ENCODE measurements at places on chromosomes 1 and 21. TPM values are rescaled to one million over a fixed set of nuclear protein-coding genes. Genes with fewer than 3 reads are reported as not detected.

GRCh38 chr21:25961042-25961441 lies 209.5 kb downstream of the APP start:
- peak; percentile 85 for DNase-seq

- DNase-seq: no peak
Measured at GRCh38 chr1:245860657-245861544, 646.2 kb downstream of the SMYD3 start.

DNA sequence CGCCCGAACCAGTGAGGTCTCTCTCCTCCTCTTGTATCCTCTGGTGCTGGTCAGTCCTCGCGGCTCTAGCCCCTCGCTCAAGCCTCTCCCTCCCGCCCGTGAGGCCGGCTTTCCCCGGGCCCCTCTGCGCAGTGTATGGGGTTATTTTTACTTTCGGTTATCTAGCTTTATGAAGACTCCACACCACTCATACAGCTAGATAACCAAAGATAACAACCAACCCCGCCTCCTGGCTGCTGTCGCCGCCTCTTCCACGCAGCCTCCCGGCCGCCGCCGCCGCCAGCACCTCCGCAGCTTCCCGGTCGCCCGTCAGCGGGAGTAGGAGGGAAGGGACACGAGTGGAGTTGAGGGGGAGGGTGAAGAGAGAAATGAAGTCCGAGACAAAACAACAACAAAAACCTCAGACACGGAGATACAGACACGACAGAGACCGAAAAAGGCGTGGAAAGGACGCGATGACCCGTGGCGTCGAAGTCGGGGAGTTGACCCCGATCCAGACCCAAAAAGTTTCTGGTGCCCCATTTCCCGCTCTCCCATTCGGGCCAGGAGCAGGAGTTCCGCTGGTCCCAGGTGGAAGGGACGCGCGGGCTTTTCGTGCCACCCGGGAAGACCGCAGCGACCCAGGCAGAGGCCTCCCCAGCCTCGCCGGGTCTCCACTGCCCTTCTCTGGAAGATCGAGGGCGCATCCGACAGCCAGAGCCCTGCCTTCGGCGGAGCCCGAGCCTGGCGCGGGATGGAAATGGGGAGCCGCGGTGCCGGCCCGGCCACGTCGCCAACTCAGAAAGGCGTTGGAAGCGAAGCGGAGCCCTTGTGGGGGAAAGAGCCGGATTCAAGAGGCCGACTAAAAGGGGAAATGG lies 51.4 kb downstream of the RHBG start:
- DNase-seq: no peak

GRCh38 chr1:183638649-183639387 lies 3.2 kb upstream of the ARPC5 start:
- no peak for DNase-seq

DNA sequence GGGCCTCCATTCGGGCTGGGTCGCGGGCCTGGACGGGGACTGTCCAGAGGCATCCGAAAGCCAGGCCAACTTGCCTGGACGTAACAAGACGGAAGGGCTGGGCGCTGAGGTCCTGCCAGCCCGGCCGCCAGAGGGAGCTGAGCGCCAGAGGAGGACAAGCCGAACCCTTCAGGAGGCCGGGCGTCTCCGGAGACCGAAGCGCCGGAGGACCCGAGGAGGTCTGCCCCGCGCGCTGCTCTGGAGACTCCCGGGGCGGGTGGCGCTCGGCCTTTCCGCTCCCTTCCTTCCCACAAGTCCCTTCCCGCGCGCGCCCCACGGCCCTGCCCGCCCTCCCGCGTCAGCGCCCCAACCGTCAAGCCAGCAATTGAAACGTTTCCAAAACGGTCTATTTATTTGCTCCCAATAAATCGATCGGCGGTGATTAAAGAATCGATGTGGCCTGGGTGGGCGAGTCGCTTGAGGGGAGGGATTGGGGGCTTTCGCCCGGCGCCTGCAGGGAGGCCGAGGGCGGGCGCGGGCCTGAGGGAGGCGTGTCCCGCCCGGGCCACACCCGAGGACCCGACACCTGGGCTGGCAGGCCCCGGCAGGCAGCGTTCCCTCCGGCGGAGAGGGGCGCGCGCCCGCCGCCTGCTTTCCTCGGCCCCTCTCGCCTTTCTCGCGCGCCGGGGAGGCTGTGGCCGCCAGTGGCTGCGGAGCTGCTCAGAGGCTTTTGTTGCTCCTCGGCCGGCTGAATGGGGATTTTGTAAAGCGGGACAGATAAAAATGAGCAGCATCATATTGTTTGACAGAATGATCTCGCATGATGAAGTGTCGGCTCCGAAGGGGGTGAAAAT lies 5.2 kb upstream of the FOXD3 start:
- DNase-seq: peak; percentile 75

DNA sequence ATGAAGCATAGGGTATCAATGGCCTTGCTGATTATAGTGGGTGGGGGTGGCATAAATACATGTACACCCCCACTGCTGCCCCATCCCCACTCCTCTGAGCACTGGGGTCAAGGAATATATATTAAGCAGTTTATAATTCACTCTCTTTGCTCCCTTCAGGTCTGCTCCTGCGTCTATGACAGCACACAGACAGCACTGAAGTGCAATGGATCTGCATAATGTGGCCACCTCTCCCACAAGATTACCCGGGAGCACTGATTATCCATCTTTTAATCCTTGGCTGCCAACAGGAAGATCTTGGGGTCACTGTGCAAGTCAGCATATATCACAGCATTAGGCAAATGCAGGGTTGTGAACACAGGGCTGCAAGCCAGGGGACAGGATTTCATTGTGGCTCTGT lies 19.3 kb downstream of the RXRG start:
- no peak for DNase-seq

Gene RPE65
- not detected for total RNA-seq

Gene CCDC24
- total RNA-seq: 4.6 TPM

- DNase-seq: no peak
Measured at GRCh38 chr1:175297291-175297690, 104.7 kb upstream of the KIAA0040 start.

All from hematopoietic multipotent progenitor cell (in vitro differentiated cells).